Anterior cingulate cortex (tissue), 58 donors: ENCODE measurements at places on chromosomes 7 and 10.

DNA sequence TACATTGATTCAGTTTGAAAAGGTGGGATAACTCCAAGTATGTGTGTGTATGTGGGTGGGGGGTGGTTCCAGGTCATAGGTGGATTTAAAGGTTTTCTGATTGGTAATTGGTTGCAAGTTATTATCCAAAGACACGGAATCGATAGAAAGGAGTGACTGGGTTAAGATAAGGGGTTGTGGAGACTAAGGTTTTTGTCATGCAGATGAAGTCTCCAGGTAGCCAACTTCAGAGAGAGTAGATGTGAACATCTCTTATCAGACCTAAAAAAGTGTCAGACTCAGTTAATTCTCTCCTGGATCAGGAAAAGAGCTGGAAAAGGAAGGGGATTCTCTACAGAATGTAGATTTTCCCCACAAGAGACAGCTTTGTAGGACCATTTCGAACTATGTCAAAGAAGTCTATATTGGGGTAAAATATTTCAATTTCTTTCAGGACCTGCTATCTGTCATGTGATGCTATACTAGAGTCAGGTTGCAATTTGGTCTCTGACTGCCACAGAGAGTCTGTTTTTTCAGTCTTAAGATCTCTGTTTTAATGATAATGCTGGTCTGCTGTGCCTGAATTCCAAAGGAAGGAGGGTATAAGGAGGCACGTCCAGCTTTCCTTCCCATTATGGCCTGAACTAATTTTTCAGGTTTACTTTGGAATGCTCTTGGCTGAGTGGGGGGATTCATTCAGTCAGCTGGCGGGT, 3.6 kb downstream of the C7orf57 start:
- no peak for DNase-seq

GRCh38 chr7:149005427-149006344, 22.6 kb downstream of the PDIA4 start:
- DNase-seq: peak; percentile 13

DNA sequence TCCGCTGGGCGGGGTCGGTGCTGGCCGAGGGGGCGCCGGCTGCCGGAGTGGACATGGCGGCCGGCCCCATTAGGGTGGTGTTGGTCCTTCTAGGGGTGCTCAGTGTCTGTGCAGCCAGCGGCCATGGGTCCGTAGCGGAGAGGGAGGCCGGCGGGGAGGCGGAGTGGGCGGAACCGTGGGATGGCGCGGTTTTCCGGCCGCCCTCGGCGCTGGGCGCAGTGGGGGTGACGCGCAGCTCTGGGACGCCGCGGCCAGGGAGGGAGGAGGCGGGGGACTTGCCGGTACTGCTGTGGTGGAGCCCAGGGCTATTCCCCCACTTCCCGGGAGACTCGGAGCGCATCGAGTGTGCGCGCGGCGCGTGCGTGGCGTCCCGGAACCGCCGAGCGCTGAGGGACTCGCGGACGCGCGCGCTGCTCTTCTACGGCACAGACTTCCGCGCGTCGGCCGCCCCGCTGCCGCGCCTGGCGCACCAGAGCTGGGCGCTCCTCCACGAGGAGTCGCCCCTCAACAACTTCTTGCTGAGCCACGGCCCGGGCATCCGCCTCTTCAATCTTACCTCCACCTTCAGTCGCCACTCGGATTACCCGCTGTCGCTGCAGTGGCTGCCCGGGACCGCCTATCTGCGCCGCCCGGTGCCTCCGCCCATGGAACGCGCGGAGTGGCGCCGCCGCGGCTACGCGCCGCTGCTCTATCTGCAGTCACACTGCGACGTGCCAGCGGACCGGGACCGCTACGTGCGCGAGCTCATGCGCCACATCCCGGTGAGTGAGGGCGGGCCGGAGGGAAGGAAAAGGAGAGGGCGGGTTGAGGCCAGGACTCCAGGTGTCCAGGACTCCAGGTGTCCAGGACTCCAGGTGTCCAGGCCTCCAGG, 9.3 kb upstream of the CHCHD1 start:
- peak; percentile 91 for DNase-seq

GRCh38 chr10:73501651-73502050, 5.8 kb upstream of the PPP3CB start:
- no peak for DNase-seq

GRCh38 chr7:1562597-1563051, 6.6 kb upstream of the TMEM184A start:
- no peak for DNase-seq

DNA sequence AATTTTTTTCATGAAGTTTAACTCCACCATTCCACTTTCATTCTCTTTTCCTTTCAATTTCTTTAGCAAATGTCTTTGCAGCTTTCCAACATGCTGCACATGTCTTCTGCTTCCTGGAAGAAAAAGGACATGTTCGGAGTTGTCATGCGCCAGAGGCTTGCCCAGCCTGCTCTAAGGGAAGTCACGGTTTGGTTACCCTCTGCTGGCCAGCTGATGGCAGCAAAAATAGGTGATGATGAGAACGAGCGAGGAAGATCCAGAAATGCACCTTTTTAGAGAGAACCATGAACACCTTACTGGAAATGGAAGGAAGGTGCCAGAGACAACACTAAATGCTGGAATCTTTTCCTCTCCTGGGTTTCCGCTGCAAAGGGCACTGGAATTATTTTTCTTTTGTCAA, 4.9 kb upstream of the ZSCAN21 start:
- DNase-seq: no peak

- DNase-seq: no peak
These were observed 108.2 kb downstream of the INPP5A start for GRCh38 chr10:132645630-132646442.

- DNase-seq: no peak
These were observed 121.1 kb downstream of the CFTR start for GRCh38 chr7:117600911-117601310.

- DNase-seq: no peak
These were observed 27.0 kb upstream of the ZPBP start for GRCh38 chr7:50119815-50120637.

DNA sequence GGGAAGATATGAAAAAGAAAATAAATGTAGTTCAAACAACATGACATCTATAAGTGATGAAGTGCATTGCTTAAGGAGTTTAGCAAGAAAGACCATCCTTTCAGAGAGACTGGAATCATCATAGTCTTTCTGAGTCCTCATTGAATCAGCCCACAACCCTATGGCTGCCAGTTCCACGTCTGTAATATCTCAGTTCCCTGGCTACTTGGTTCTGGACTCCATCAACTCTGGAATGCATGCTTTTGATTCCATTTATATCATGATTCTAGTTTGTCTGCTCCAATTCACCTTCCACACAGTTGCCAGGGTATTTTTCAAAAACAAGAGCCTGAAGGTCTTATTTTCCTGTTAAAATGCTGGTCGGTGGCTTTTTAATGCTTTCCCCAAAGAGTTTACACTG, 126.4 kb upstream of the MDFIC start:
- no peak for DNase-seq

GRCh38 chr10:70551971-70552422, 50.5 kb downstream of the PRF1 start:
- no peak for DNase-seq

GRCh38 chr10:5888351-5888750, 1.3 kb downstream of the ANKRD16 start:
- DNase-seq: no peak

DNA sequence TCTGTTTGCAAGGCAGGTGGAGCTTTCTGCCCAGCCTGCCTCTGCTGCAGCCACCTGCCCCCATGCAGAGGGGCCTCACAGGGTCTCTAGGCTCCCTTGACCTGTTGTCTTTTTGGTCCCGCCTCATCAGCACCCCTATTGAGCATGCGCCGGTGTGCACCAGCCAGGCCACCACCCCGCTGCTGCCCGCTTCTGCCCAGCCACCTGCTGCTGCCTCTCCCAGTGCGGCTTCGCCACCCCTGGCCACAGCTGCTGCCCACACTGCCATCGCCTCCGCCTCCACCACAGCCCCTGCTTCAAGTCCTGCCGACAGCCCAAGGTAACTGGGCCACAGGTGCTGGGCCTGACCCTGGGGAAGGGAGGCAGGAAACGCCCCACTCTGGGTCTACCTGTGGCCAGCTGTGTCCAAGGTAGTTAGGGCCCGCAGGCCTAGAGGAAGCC, 38.1 kb downstream of the LDB3 start:
- DNase-seq: no peak

DNA sequence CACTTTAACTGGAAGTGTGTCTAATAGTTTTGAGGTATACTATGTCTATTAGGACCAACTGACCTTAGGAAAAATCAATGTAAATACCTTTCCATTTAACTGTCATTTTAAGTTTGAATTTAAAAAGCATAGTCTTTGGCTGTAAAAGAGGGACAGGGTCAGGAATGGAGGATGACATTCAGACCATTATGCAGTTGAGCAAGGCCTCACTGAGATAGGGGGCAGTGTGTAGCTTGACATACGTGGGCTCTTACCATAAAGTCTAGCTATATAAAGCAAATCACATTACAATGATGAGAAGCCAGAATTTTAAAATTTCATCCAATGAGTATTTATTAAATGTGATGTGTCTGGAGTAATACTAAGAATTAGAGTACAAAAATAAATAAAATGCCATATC, 17.9 kb downstream of the PALS2 start:
- no peak for DNase-seq

- no peak for DNase-seq
These were observed 77.8 kb upstream of the PDCD4 start for GRCh38 chr10:110793886-110794285.

DNA sequence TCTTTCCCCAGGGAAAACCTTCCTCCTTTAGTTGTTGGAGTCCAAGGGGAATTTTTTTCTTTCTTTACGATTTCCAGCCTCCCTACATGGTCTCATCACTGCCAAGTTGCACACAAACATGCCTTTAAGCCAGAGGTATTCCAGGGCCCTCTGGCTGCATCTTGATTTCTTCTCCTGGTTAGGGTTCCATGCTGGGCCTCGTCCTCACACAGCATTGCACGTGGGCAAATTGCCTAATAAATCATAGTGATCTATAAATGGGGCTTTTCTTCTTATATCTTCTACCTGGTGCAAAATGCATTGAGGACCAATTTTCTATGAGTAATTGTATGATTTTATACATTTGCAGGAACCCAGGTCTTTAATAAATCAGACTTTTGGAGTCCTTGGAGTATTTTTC, 284.2 kb downstream of the C7orf25 start:
- no peak for DNase-seq

- DNase-seq: no peak
These were observed 5.6 kb downstream of the LRRTM3 start for GRCh38 chr10:66931340-66931948.

GRCh38 chr10:32540691-32541470, 94.9 kb downstream of the CCDC7 start:
- DNase-seq: no peak

- no peak for DNase-seq
These were observed 39.9 kb downstream of the RAMP3 start for GRCh38 chr7:45197461-45197860.

- no peak for DNase-seq
These were observed 41.9 kb downstream of the PIP4K2A start for GRCh38 chr10:22672319-22673090.

- no peak for DNase-seq
These were observed 30.7 kb downstream of the COA1 start for GRCh38 chr7:43698460-43699255.

- DNase-seq: no peak
These were observed 41.1 kb downstream of the SIRT1 start for GRCh38 chr10:67925449-67926005.

DNA sequence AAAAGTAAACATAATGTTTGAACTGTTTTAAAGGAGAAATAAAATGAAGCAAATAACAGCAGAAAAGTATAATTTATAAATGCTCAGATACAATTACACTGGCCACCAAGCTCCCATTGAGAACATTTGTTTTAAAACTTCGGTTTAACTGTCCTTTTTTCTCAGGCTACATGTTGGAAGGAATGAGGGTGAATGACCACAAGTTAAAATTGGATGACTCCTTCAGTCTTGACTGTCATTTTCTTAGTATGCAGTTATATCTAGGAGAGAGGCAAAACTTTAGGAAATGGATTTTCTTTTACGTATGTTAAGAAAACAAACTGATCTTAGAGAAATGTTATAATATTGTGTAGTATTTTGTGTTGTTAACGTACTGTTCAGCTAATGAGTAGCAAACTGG, 5.0 kb downstream of the TRIM24 start:
- no peak for DNase-seq

GRCh38 chr7:5425507-5426225, 2.0 kb upstream of the TNRC18 start:
- DNase-seq: peak; percentile 91

DNA sequence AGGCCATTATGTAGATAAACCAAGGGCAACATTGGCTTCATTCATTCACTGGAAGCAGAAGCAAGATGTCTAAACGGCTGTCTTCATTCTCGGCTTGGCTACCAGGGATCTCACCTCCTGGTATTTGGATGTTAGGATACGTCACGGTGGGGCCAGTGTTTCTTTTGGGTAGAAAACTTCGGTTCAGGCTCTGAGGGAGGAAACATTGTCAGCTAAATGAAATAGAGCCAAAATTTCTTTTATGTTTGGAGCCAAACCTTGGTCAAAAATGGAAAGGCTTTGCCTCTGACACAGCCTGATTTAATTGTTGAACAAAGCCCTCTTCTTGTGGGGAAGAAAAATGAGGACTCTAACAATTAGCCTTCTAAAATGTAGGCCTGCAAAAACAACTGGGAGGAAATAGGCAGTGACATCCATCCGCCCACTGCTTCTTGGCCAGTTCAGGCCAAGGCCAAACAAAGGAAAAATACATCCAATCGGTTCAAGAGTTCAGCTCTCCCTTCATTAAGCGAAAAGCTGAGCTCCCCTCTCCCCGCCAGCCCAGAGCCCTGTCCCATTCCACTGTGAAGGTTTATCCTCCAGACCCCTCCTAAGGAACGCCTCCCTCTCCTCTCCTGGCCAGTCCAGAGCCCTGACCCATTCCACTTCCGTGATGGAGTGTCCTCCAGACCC, 44.4 kb downstream of the PFKFB3 start:
- DNase-seq: no peak

- DNase-seq: no peak
These were observed 69.0 kb upstream of the ARHGAP21 start for GRCh38 chr10:24792638-24793037.

GRCh38 chr7:37833107-37833817, 15.1 kb upstream of the NME8 start:
- DNase-seq: no peak

DNA sequence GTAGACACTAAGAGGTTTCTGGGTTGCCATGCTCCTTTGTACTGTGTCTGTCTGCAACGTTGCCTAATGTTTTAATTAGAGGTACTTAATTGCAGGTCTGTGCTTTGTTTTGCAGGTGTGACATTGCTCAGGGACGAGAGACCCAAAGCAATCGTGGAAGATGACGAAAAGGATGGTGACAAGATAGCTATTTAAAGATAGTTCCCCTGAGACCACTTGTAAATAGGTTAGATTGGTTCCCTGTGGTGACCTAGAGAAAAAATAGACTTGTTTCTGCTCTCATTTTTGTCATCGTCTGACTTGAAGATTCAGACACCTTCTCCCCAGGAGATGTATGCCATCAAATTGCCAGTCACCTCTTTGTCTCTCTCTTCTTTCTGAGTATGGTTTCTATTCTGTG, 20.1 kb downstream of the PPP1R17 start:
- DNase-seq: no peak

DNA sequence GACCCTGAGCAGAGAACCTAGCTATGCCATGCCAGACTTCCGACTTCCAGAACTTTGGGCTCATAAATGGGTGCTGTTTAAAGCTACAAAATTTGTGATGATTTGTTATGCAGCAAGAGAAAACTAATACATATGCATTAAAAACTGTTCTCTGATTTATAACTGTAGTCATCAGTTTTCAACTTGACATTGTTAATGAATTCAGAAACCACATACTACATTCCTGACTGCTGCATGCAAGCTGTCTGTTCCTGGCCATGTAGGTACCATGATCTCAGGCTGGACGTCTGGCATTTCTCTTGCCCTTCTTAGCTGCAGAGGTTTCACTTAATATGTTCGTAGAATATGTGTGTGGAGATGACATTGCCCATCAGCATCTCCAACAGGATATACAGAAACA, 28.4 kb downstream of the MKX start:
- DNase-seq: no peak
